Stimulated activated CD8-positive, alpha-beta memory T cell treated with anti-CD3 and anti-CD28 coated beads, Interleukin-2, amount 100 ng/mL, for 1 hour (primary cell): ENCODE measurements at places on chromosomes 2 and 18.
A peak's percentile ranks its signal among the peaks of the same experiment; 100 is the strongest.

- no peak for DNase-seq
These were observed 11.4 kb downstream of the THNSL2 start for GRCh38 chr2:88181511-88181910.

- DNase-seq = no peak
These were observed 90.0 kb downstream of the MBP start for GRCh38 chr18:77042583-77042982.

DNA sequence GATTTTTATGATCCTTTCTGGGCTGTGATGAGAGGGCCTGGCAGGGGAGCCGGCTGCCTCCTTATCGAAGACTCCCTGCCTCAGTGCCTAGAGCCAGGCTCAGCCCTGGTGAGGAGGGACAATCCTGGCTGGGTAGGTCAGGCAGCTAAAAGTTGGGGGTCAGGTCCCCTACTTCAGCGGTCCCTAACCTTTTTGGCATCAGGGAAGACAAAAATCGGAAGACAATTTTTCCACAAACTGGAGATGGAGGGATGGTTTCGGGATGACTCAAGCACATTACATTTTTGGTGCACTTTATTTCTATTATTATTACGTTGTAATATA, 53.1 kb downstream of the HS1BP3 start:
- DNase-seq = no peak

GRCh38 chr2:17422061-17422460, 96.2 kb downstream of the RAD51AP2 start:
- no peak for DNase-seq

- no peak for DNase-seq
These were observed 122.1 kb downstream of the EML6 start for GRCh38 chr2:54845514-54845913.

DNA sequence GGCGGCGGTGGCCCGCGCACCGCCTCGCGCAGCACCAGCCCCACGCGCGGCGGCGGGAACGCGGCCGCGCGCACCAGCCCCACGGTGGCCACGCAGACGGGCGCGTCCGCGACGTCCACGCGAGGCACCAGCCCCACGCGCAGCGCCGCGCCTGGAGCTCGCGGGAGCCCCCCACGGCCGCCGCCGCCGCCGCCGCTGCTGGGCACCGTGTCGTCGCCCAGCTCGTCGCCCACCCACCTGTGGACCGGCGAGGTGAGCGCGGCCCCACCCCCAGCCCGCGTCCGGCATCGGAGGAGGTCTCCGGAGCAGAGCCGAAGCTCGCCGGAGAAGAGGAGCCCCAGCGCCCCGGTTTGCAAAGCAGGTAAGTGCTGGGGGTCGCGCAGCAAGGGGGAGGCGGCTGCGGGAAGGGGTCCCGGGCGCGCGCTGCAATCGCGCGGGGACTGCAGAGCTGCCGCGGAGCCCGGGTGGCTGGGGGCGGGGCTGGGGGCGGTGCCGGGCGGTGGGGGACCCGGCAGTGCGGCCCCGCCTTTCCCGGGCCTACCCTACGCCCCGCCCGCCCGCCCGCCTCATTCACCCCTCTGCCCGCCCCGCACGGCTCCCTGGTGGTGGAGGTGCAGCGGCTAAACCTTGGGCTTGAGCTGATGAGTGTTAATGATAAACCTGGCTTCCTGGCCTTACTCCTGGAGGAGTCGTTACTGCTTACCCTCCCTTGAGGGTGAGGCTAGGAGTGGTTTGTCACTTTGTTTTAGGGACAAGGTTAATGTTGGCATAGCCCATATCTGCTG, 851 bp downstream of the FAM117B start:
- DNase-seq = peak; percentile 70

GRCh38 chr2:23135481-23136100, 249.4 kb upstream of the KLHL29 start:
- DNase-seq = no peak

DNA sequence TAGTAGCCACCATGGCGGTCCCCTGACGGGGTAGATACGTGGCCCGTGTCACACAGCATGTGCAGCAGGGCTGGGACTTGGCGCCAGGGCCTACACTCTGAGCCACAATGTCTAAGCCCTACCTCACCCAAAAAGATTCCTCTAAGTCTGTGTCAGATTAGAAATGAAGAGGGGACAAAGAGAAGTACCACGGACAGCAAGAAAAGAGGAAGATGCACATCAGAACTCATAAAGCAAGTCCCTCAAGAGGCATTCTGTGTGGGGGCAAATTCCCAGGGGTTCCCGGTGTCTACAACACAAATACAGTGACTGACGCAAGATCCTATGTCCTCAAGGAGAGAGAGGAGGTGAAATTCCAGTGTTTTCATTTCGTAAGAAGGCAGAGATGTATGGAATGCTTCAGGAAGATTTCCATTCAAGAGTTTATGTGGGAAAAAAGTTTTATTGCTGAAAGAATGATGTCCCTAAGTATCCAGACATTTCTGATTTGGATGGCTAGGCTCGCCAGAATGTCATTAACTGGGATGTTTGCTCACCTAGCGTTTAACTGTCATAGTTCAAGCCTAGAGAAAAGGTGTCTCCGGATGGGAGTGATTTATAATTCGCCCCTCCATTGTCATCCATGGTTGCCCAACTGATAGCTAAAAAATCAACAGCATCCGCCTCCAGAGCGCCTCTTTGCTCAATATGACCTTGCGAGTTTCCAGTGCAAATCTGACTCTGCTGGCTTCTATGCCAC, 75.6 kb upstream of the CHMP1B start:
- DNase-seq = no peak

- DNase-seq = no peak
These were observed 988.2 kb upstream of the CHAC2 start for GRCh38 chr2:52779446-52779845.

GRCh38 chr18:26460449-26461091, 87.8 kb downstream of the KCTD1 start:
- no peak for DNase-seq

- DNase-seq = no peak
These were observed 318.6 kb downstream of the AKAIN1 start for GRCh38 chr18:4878480-4878879.

DNA sequence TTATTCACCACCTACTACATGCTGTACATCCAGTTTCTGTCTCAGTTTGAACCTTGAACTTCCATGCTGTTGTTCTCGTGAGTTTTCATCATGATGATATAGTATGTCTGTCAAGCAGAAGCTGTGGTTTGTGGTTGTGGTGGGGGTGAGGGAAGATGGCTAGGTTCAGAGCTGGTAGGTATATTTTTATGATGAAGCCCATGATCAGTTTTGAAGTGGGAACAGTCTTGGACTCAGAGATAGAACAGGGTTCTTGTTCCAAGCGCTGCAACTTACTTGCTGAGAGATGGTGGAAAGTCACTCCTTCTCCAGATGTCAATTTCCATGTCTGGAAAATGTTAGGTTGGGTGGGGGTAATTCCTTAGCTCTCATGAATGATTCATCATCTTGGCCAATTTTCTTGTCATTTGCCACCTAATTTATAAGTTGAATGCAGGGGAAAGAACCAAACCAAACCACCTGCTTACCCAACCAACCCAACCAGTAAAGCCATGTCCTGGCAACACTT, 21.6 kb downstream of the PMAIP1 start:
- DNase-seq = no peak

- DNase-seq = no peak
These were observed 18.3 kb downstream of the MAIP1 start for GRCh38 chr2:199973703-199974102.

DNA sequence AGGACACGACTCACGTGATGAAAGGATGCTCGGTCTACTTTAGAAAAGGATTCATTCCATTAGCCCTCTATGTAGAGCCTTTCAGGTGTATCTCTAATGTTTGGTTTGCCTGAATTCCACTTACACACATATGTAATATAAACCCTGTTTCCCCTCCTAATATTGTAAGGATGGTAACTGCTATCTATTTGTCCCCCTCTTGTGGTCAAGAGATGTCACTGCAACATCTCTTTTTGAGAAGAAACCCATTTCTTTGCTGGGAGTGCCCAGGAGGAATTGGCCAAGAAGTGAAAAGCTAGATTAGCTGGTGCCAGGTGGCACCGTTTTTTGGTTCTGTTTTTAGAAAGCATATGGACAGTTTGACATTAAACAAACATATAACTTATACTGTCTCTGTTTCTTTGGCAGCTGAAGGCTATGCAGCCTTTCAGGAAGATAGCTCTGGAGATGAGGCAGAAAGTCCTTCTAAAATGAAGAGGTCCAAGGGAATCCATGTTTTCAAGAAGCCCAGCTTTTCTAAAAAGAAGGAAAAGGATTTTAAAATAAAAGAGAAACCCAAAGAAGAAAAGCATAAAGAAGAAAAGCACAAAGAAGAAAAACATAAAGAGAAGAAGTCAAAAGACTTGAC, 41.2 kb downstream of the RALBP1 start:
- DNase-seq = no peak

- no peak for DNase-seq
These were observed 262.4 kb downstream of the NDUFA10 start for GRCh38 chr2:239762655-239763269.

GRCh38 chr2:148794558-148794957, 80.5 kb upstream of the KIF5C start:
- DNase-seq = no peak

DNA sequence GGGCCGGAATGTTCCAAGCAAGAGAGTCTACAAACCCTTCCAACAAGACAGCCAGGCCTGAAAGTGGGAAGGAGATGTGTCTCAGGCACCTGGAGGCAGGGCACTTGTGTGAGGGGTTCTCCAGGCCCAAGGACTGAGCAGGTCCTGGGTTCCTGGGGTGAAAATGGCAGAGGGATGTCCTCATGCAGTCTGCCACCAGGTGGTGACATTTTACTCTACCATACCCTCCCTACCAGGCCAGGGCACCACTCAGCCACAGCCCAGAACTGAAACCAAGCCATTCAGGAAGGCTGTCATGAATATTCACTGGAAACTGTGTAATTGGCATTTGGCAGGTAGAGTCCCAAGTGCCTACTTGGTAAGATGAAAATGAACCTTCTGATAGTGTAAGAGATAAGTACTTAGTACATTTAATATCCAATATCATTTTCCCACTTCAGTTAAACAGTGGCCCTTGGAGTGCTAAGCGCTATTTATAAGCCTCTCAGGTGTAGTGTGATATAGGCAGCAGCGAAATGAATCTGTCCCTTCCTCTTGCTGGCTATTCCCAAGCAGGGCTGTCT, 185.1 kb downstream of the MYO5B start:
- DNase-seq = no peak

GRCh38 chr18:58288921-58289797, 245.1 kb downstream of the NEDD4L start:
- no peak for DNase-seq
